ENCODE measurements at places on chromosomes 2 and 18. TPM values are rescaled to one million over a fixed set of nuclear protein-coding genes. Genes with fewer than 3 reads are reported as not detected.

- H3K4me3 ChIP-seq, result no peak overlapping the region
- no peaks in the 10 kb centered on the region for H3K36me3 ChIP-seq
- no peaks in the 10 kb centered on the region for H3K27me3 ChIP-seq
These were observed 56.5 kb downstream of the TPGS2 start for GRCh38 chr18:36772241-36772723.

GRCh38 chr18:26869640-26870039 lies 4.1 kb upstream of the AQP4 start:
- no peak for DNase-seq
- H3K4me1 ChIP-seq, result no peaks in the 10 kb centered on the region
- H3K4me3 ChIP-seq, result no peak overlapping the region
- no peak overlapping the region for H3K27ac ChIP-seq
- H3K27me3 ChIP-seq, result peaks cover 2% of the 10 kb centered on the region
- no peaks in the 10 kb centered on the region for H3K36me3 ChIP-seq

The MYCN gene
- 3.4 TPM for total RNA-seq

The DPY30 gene
- 90.8 TPM for total RNA-seq

The FASTKD1 gene
- total RNA-seq, result 42.1 TPM

DNA sequence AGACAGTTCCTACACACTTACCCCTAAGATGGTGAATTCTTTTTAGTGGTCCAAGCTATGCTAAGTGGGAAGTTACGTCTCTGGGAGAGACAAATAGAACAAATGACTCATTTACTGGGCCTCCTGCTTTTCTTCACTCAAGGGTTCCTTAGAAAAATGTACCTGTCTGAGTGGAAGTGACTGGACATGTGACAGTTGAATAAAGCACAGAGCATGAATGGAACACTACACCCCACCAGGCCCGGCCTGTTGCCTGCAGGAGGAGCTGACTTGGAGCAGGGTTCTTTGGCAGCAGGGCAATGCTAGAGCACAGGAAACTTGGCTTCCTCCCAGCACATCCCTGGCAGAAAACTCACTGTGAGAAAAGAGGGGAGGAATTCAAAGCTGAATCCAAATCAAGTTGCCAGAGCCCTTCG lies 451.0 kb upstream of the SETBP1 start:
- H3K4me3 ChIP-seq, result no peak overlapping the region
- H3K27me3 ChIP-seq, result no peaks in the 10 kb centered on the region
- H3K4me1 ChIP-seq, result no peaks in the 10 kb centered on the region

The C2orf78 gene
- total RNA-seq, result not detected

The RRM2 gene
- 414 TPM for total RNA-seq

- H3K4me1 ChIP-seq, result peaks cover 20% of the 10 kb centered on the region
- H3K36me3 ChIP-seq, result no peaks in the 10 kb centered on the region
- no peak for DNase-seq
- no peak overlapping the region for H3K27ac ChIP-seq
- H3K4me3 ChIP-seq, result no peak overlapping the region
These were observed 5.0 kb downstream of the ACKR3 start for GRCh38 chr2:236574424-236575145.

The CMPK2 gene
- total RNA-seq, result 4.6 TPM

The SLC16A14 gene
- total RNA-seq, result 3.0 TPM

- peaks cover 20% of the 10 kb centered on the region for H3K4me1 ChIP-seq
- H3K4me3 ChIP-seq, result peak within 1 kb of the TSS; percentile 83
- DNase-seq, result peak; percentile 79
- peak within 1 kb of the TSS; percentile 77 for H3K27ac ChIP-seq
- H3K27me3 ChIP-seq, result no peaks in the 10 kb centered on the region
These were observed at the start of gene MTA3 for GRCh38 chr2:42568401-42569115. MTA3 (plus strand) TSS chr2:42568632; CDS start chr2:42568746, 114 bp downstream.

- H3K27ac ChIP-seq, result no peak overlapping the region
- DNase-seq, result no peak
- no peaks in the 10 kb centered on the region for H3K36me3 ChIP-seq
- H3K27me3 ChIP-seq, result no peaks in the 10 kb centered on the region
- H3K4me3 ChIP-seq, result no peak overlapping the region
These were observed 805.1 kb downstream of the RNF144A start for GRCh38 chr2:7722212-7722910.

The OLA1 gene
- 174 TPM for total RNA-seq

The SAG gene
- total RNA-seq, result 1.3 TPM

- no peaks in the 10 kb centered on the region for H3K36me3 ChIP-seq
- H3K4me3 ChIP-seq, result no peak overlapping the region
- DNase-seq, result peak; percentile 3
These were observed 154.7 kb downstream of the CHST9 start for GRCh38 chr18:27030421-27030820.

The ZNF385B gene
- total RNA-seq, result not detected

DNA sequence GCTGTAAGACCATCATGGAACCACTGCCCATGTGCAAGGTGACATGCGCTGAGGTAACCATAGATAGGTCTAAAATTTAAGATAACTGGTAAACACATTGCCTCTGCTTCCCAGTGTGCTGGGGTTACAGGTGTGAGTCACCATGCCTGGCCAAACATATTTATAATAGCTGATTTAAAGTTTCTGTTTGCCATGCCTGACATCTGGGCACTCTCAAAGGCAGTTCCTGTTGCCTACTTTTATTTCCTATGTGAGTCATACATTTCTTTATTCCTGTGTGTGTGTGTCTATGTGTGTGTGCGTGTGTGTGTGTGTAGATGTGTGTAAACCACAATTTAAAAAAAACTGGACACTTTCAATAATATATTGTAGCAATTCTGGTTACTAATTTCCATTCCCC lies 415.2 kb upstream of the NETO1 start:
- no peaks in the 10 kb centered on the region for H3K27me3 ChIP-seq
- no peaks in the 10 kb centered on the region for H3K36me3 ChIP-seq
- no peak for DNase-seq
- H3K4me1 ChIP-seq, result no peaks in the 10 kb centered on the region

DNA sequence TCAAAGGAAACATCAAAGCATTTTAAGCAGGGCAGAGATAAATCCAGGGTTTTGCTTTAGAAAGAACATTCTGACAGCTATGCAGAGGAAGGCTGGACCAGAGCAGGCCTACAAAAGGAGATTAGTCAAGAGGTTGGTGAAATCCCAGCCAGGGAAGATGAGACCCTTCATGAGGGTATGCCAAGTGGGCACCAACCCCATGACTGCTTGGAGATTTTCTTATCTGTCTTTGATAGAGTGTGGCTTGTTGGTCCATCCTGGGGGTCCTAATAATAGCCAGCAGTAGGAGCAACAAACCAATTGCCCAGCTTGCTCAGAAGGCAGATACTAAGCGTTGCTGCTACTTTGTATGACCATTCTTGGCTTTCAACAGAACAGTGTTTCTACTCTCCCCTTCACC lies 895.4 kb downstream of the EPHA4 start:
- no peak overlapping the region for H3K27ac ChIP-seq
- no peak overlapping the region for H3K4me3 ChIP-seq
- no peaks in the 10 kb centered on the region for H3K36me3 ChIP-seq
- no peaks in the 10 kb centered on the region for H3K27me3 ChIP-seq
- peaks cover 5% of the 10 kb centered on the region for H3K4me1 ChIP-seq

The GATA6 gene
- 0.21 TPM for total RNA-seq

DNA sequence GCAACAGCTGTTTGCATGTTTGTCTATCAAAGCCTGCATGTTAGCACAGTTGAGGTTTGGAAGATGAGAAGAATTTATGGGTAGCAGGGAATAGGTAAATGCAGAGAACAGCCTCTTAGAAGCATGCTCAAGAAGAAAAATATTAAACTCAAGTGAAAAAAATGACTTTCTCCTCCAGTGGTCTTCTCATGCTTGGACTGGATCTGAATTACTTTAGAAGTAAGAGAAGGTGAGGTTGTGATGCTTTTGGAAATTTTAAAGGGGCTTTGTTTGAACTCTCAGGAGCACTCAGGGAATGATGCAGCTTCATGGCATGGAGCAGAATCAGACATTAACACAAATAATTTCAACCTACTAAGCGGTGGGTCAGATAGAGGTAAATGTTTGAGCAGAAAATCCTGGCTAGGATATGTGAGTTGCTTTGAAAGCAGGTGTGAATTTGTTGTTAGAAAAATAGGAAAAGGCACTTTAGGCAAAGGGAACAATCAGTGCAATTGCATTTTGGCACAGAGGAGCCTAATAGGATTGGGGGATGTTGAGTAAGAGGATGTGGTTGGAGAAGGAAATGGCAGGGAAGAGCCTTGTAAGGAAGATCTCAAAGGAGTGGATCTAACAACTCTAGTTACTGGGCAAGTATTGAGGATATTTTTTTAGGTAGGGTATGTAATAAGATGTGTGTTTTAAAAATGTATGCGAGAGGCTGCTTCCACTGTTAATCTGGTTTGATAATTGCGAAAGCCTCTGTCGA lies 76.3 kb downstream of the DDX1 start:
- DNase-seq, result no peak
- no peaks in the 10 kb centered on the region for H3K27me3 ChIP-seq
- no peaks in the 10 kb centered on the region for H3K36me3 ChIP-seq
- H3K27ac ChIP-seq, result no peak overlapping the region
- H3K4me1 ChIP-seq, result no peaks in the 10 kb centered on the region
- H3K4me3 ChIP-seq, result no peak overlapping the region

GRCh38 chr18:7830468-7830867 lies 263.4 kb downstream of the PTPRM start:
- H3K27ac ChIP-seq, result no peak overlapping the region
- no peaks in the 10 kb centered on the region for H3K4me1 ChIP-seq
- no peaks in the 10 kb centered on the region for H3K36me3 ChIP-seq
- no peak overlapping the region for H3K4me3 ChIP-seq

DNA sequence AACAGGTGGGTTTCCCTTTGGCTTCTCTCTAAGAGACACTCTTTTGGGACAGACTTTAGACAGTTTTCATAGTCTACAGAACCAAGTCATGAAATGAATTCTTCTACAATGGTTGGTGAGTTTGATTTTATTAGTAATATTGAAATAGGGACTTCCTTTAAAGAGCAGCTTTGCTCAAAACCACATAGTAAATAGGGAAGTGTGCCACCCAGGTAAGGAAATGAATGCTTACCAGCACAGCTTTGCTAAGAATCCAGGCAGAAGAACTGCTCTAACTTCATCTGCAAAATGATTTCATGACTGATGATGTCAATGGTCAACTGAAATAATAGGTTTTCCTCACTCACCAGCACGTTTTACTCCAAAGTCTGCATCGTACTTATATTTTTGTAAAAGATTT lies 89.2 kb downstream of the NYAP2 start:
- H3K36me3 ChIP-seq, result no peaks in the 10 kb centered on the region
- H3K4me3 ChIP-seq, result no peak overlapping the region
- no peaks in the 10 kb centered on the region for H3K27me3 ChIP-seq
- no peak for DNase-seq

The KCNG2 gene
- total RNA-seq, result not detected

The CCNT2 gene
- 41.7 TPM for total RNA-seq

GRCh38 chr2:213275265-213275664 lies 9.0 kb upstream of the SPAG16 start:
- H3K4me3 ChIP-seq, result no peak overlapping the region
- DNase-seq, result no peak
- H3K4me1 ChIP-seq, result no peaks in the 10 kb centered on the region
- no peaks in the 10 kb centered on the region for H3K27me3 ChIP-seq
- H3K36me3 ChIP-seq, result no peaks in the 10 kb centered on the region

GRCh38 chr2:227163998-227164762 lies at the start of the genes COL4A3 and COL4A4:
COL4A3 (plus strand) TSS chr2:227164624; CDS start chr2:227164727, 103 bp downstream.
COL4A4 (minus strand) TSS chr2:227164205; CDS start chr2:227147483, 16,722 bp downstream.
- H3K4me3 ChIP-seq, result peak within 1 kb of the TSS; percentile 47
- H3K27ac ChIP-seq, result no peak within 1 kb of the TSS
- DNase-seq, result peak; percentile 28
- peaks cover 51% of the 10 kb centered on the region for H3K27me3 ChIP-seq

- DNase-seq, result no peak
- H3K36me3 ChIP-seq, result no peaks in the 10 kb centered on the region
- no peaks in the 10 kb centered on the region for H3K4me1 ChIP-seq
- H3K27me3 ChIP-seq, result no peaks in the 10 kb centered on the region
These were observed 139.6 kb downstream of the SOCS6 start for GRCh38 chr18:70428439-70428838.

The MYL12A gene
- 357 TPM for total RNA-seq

The APCDD1 gene
- total RNA-seq, result 333 TPM

- no peak for DNase-seq
- H3K4me1 ChIP-seq, result no peaks in the 10 kb centered on the region
- H3K27me3 ChIP-seq, result no peaks in the 10 kb centered on the region
- peaks cover 74% of the 10 kb centered on the region for H3K36me3 ChIP-seq
These were observed 24.0 kb downstream of the GAREM2 start for GRCh38 chr2:26196683-26197418.

DNA sequence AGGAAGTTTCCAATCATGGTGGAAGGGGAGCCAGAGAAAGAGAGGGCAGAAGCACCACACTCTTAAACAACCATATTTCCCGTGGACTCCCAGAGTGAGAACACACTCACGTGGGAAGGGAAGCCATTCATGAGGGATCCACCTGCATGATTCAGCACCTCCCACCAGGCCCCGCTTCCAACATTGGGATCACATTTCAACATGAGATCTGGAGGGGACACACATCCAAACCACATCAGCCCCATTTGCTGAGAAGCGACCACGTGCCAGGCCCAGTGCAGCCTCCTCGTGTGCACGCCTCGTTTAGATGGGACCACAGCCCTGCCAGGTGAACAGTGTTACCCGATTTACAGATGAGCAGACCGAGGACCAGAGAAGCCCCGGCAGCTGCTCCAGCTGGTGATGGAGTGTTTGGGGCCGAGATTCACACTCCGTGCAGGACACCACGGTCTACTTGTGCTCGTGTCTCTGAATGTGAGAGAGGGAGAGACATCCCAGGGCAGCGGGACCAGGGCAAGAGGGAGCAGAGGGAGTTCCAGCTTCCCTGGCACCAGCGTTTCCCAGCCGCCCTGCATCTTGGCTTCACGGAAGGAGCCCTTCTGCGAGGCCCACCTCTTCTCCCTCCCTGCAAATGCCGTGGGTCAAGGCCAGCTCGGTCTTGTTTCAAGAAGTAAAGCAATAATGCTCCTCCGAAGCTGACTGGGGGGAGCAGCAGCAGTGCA lies 76.9 kb upstream of the ODC1 start:
- H3K36me3 ChIP-seq, result no peaks in the 10 kb centered on the region
- H3K4me3 ChIP-seq, result no peak overlapping the region
- no peaks in the 10 kb centered on the region for H3K4me1 ChIP-seq
- DNase-seq, result no peak

DNA sequence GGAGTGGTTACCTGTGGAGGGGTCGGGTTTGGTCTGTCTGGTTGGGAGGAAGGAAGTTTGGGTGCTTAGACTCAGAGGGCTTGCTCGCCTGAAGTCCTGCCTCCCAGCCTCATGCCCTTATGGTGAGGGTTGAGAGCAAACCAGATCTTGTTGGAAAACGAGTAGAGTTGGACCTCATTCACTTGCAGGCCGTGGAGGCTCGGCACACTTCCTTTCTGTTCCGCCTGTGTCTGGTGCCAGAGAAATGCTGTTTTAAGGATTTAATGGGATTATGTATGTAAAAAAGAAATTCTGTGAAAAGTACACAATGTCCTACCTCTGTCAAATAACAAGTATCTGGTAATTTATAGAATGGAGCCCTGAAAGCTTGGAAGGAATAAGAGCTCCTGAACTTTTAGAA lies 29.6 kb downstream of the GATA6 start:
- H3K36me3 ChIP-seq, result no peaks in the 10 kb centered on the region
- DNase-seq, result no peak
- no peak overlapping the region for H3K27ac ChIP-seq
- H3K4me3 ChIP-seq, result no peak overlapping the region
- H3K4me1 ChIP-seq, result no peaks in the 10 kb centered on the region

GRCh38 chr2:212949786-212950185 lies 201.6 kb downstream of the IKZF2 start:
- H3K4me1 ChIP-seq, result no peaks in the 10 kb centered on the region

The NOL4 gene
- total RNA-seq, result 36.7 TPM

The LDAH gene
- total RNA-seq, result 27.4 TPM
